ENCODE measurements at places on chromosomes 5 and 9.
A peak's percentile ranks its signal among the peaks of the same experiment; 100 is the strongest.

DNA sequence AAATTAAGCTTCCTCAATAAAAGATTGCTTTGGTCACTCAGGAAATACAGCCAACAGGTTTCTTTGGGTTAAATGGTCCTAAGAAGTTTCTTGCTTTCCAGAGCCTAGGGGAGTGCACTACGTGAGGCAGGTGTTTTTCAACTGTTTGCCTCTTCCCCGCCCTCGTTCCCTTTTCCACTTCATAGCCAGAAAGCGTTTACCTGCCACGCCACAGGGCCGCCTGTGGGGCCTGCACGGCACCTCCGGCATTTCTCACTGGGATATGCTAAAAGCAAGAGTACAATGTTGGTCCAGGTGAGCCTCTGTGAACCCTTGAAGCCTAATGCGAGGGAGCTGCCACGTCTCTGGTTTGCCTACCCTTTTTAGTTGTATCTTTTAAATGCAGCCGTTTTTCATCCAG lies 167.6 kb upstream of the OTULINL start:
- DNase-seq = no peak

- no peak for DNase-seq
Measured at GRCh38 chr9:93945400-93946337, 9.5 kb downstream of the BARX1 start.

DNA sequence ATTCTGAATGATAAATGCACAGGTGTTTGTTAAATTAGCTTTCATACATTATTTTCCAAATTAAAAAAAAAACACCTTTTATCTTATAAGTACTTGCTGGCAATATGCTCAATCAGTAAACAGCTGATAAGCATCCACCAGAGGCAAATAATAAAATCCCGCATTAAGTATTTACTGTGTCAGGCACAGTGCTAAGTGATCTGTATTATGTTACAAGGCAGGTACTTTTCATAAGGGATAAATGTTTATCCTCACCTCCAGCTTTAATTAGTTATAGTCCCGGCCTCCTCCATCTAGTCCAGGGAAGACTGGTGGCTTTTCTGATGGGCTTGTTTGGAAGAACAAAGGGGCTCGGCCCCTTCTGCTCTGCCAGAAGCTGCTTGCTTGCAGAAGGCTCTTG lies 40.1 kb downstream of the PFDN1 start:
- DNase-seq = no peak

- DNase-seq = no peak
Measured at GRCh38 chr5:175606409-175606808, 51.5 kb upstream of the HRH2 start.

- DNase-seq = no peak
Measured at GRCh38 chr5:160555971-160556631, 134.4 kb downstream of the PTTG1 start.

DNA sequence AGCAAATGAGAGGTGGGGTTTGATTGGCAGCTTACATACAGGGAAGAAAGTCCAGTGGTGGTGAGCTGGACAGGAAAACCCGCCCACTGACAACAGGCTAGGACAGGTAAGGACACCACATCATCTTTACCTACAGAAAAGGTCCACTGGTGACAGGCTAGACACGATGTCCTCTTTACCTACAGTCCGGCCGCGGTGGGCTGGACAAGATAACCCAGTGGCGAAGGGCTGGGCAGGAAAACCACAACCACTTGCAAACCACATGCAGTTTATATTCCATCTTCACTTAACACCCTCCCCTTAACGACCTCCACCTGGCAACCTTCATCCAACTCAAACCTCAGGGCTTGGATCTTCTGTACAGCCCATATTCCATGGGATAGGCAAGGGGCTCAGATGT lies 5.0 kb upstream of the NIPAL4 start:
- DNase-seq = no peak

DNA sequence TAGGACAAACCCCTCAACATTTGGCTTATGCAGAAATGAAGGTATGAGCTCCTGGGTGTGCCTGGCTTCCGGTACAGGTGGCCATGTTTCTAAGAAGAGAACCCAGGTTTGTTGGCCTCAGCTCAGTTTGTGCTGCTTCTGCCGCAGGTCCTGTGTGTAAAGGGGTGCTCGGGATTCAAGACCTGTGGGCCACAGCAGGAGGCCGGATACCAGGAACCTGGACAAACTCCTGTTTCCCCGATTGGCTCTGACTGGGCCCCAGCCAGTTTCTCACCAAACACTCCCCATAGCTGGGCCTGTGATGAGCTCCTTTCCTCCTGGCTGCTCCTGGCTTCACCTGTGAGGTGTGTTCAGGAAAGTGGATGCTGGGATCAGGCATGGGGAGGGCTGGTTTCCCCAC lies 271.2 kb upstream of the IRX2 start:
- DNase-seq = no peak

DNA sequence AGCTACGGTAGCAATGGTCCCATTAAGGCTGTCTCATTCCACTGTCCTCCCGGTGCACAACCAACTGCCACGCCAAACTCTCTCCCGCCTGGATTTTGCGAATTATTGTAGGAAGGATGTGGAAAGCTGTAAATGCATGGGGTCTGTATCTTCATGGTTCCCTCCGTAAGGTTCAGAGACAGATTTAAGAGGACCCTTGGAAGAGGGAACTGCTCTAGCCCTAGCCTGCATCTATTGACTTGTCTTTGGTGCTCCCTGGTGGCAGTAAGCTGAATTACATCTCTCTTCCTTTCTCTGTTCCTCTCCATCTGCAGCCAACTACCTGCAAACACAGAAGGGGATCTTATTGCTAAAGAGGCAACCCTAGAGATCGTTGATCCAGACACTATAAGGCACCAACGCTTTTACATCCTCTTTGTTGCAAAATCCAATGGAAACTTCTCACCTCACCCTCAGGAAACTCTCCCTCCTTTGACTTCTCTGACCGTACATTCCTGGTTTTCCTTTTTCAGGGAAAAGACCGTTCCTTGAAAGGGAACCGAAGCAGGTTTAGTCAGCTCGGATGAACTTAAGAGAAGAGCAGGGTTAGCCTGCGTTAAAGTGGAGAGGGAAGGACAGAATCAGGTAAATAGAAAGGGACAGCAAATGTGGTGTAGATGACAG lies 11.9 kb downstream of the CAPSL start:
- DNase-seq = peak; percentile 62

- no peak for DNase-seq
Measured at GRCh38 chr9:5025416-5025815, 40.3 kb downstream of the JAK2 start.

DNA sequence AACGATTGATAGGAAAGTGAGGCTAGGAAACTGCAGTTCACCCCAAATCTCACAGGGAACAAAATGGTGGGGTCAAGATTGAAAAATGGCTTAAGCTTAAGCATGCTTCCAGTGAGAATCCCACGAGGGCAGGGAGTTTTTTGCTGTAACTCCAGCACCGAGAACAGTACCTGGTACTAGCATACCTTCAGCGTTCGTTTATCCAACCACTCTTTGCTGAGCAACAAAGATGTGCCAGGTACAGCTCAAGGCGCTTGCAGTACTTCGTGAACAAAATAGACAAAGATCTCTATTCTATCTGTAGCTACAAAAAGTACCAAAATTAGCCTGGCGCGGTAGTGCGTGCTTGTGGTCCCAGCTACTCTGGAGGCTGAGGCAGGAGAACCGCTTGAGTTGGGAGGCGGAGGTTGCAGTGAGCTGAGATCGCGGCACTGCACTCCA lies 778 bp upstream of the PPP6C start:
- DNase-seq = no peak

- no peak for DNase-seq
Measured at GRCh38 chr5:172529896-172530295, 75.6 kb upstream of the SH3PXD2B start.

GRCh38 chr5:78667461-78668103 lies 19.0 kb upstream of the LHFPL2 start:
- no peak for DNase-seq

- DNase-seq = no peak
Measured at GRCh38 chr9:131516930-131517329, 14.1 kb downstream of the UCK1 start.

DNA sequence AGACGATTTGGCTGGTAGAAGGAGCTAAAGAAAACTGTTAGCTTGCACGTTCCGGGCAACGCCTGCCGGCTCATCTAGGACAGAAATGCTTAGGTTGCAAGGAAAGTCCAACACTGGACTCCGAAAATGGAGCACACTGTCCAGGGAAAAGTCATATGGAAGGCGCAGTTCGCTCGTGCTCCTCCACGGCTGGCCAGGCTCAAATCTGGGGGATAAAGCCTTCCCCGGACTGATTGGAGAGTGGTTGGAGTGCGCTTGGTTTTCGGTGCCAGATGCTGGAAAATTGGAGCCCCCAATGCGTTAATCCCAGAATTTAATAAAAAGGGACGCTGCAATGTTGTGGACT lies 955 bp downstream of the CDH6 start:
- no peak for DNase-seq

DNA sequence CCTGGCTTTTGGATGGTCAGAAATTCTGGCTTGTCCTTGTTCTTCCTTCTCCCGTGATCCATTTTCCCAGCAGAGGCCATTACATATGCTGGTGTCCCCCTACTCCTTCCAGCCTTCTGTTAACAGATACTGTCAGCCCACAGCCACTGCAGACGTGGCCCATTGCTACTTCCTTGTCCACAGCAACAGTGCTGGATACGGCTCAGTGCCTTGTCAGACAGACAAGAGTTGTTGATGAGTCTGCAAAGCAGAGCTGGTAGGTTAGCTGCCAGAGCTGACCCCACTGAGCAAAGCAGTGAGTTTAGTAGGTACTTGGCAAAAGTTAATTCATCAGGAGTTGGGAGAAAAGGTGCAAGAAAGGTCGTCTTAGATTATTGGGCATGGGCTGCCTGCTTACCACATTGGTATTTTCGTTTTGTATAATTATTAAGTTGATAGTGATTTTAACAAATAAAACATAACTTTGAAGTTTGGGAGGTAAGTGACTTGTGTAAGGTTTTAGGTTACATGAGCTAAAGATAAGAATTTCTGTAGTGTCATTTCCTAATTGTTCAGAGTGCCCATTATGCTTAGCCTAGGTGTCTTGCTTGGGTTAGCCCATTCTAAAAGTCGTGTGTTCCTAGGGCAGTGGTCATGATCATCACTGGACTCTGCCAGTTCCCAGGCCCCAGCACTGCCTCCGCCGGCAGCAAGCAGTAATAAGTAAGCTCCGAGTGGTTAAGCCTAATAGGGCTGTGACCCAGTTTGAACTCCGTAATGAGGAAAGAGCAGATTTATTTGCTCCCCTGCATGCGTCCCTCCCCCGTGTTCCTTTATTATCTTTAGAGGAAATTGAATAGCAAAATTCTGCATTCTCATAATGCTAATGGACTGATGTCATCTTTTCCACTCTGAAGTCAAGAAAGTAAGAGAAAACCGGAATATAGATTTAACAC lies 292.0 kb downstream of the FANCC start:
- DNase-seq = no peak

- DNase-seq = no peak
Measured at GRCh38 chr5:80069251-80069800, 34.2 kb downstream of the THBS4 start.

All from stimulated activated CD4-positive, alpha-beta T cell treated with anti-CD3 and anti-CD28 coated beads, TNF-alpha, amount 100 ng/mL, for 24 hours (primary cell).